ENCODE measurements at places on chromosomes 4 and X.

GRCh38 chrX:72095370-72095769, 36.3 kb downstream of the RTL5 start:
- DNase-seq: no peak

DNA sequence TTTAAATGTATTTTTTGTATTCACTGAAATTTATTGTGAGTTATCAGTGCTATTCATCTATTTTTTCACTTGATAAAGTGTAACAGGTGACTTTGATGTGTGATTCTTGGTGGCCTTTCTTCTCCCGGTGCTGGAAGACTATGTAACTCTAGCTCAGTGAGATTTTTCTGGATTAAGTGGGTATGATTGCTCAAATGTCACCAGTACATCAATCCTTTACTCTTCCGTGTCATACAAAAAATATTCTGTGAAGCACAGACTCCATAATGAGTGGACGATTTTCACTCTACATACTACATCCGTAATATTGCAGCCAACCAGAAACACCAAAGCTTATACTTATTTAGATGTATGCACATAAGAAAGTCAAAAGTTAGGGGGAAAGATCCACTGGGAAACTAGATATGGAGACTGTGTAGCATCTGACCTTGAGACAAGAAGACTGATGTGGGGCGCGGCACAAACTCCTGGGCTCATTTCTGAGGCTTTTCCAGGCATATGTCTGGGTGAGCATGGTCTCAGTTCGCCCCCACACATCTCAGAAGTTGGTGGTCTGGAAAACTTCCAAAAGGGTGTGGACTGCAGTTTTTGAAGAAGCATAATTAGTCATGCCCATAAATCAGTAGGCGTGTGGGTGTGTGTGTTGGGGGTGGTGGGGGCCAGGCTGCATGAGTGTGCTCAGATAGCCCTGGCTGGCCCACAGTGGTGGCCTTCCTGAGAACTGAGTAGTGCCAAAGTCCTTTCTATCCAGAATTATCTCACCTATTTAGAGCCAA, 53.9 kb upstream of the TENM3 start:
- DNase-seq: no peak

GRCh38 chr4:6986072-6986780, 56.9 kb upstream of the TADA2B start:
- DNase-seq: no peak

DNA sequence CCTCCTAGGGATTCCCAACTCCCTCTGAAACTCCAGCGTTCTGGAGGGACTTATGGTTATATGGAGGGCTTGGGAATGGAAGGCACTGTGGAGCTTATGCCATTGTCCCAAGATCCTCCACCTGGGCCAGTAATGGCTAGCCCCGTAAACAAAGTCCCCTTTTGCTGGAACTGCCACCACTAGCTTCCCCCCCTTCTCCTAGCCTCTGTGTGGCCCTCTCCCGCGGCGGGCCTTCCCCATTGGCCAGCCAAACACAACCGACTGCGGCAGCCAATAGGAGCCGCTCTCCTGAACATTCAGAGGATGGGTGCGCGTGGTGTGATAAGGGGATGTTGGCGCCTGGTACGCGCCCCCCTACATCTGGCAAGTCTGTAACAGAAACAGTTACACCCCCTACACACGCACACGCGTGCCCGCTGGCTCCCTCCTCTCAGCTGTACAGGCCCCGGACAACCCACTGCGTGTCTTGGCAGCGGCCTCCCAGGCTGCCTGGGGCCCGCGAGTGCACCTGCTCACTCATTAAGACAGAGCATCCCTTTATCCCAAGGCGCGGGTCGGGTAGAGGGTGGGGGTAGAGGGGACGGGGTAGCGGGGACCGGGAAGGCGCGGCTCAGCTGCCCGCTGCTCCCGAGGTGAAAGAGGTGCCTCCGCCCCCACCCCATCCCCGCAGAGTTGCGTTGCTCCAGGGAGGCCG, 863 bp upstream of the RAB33A start:
- peak; percentile 72 for DNase-seq

GRCh38 chrX:11100281-11101035, 10.7 kb upstream of the HCCS start:
- no peak for DNase-seq

DNA sequence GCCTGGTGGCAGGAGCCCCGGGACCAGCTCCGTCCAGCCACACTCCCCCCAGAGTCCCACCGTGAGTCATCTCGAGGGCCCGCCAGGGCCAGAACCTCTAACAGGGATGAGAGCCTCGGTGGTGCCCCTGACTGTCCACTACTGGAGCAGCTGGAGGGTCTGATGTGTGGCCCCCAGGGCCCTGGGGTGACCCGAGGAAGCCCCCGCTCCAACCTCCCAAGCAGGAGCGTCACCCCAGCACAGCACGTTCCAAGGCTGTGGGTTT, 135.9 kb upstream of the NKX1-1 start:
- no peak for DNase-seq

DNA sequence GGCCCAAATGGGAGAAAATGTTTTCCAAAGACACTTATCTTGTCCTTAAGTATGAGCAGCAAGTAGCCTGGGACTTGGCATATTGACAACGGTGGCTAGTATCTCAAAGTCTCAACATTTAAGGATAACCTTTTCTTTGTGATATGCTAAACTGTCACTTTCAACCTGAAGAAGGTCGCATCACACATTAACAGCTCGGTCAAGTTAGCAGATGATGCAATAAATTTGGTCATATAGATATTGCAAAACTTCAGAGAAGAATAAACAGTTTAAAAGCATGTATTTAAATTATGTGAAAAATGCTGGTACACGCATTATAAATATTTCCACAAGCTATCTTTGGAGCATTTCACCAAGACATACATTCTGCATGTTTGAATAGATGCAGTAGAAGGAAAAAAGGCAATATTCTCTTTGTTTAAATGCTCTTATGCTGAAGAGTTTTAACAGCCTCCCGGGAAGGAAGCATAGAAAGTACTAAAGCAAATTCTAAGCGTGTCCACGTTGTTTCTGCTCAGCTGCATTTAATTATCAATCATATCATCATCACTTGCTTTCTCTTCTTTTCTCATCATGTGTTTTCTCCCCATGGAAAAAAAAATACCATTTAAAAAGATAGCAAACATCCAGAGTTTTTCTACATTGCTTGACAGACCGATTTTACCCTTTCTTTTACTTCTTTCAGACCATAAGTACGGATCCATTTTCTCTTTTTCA, 24.2 kb downstream of the ARHGAP6 start:
- no peak for DNase-seq

- no peak for DNase-seq
Observed at GRCh38 chr4:153514001-153514526, 47.9 kb downstream of the TMEM131L start.

Data from CD4-positive, alpha-beta memory T cell (primary cell).